CD4-positive, alpha-beta T cell treated with Interleukin-4 for 1 hour (primary cell): ENCODE measurements at places on chromosomes 12 and 14.

DNA sequence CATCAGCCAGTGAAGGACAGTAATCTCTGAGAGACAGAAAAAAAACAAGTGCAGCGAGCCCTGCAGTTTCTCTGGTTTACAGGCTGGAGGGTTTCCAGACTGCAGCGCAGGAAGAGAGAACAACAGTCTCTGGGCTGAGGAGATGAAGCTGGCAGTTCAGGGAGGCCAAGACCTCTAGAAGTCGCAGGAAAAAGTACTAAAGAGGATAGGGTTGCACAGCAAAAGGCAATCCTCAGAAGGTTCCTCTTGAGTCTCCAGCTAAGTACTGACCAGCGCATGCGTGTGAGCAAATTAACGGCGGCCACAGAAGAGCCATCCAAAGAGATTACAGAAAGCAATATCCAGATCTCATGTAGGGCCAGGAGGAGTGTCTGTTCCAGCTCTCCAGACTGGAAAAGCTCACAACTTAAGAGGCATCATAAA, 12.2 kb upstream of the CCDC60 start:
- DNase-seq: no peak

GRCh38 chr12:118061873-118062843, 1.2 kb upstream of the WSB2 start:
- DNase-seq: no peak

- DNase-seq: no peak
Observed at GRCh38 chr14:85653029-85653428, 123.1 kb downstream of the FLRT2 start.

DNA sequence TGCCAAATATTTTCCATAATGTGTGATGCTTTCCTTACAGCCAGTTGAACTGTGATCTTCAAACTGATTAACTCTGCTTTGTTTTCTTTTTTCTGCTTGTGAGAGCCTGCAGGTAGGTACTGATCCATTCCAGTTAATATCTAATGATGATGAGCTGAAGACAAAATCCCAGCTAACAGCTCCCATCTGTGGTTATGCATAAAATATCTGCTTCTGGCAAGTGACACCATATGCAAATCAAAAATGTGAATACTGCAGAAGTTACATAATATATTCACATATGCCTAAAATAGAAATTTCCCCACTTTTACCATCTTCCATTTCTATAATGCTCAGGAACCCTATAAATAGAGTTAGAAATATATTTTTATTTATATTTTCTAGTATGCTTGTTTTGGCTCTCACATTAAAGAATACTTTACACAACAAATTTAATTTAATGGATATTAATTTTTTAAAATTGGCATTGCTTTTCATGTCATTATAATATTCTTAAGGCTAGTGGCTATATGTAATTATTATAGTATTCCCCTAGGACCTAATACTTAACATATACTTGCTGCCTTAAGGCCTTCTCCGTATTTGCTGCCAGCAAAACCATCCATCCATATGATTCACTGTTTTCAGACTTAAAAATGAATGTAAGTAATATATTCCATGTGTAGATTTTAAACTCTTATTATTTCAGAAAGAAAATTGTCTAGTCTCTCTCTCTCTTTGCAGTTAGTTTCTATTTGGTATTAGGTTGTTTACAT, 83.8 kb downstream of the CCER1 start:
- DNase-seq: no peak

DNA sequence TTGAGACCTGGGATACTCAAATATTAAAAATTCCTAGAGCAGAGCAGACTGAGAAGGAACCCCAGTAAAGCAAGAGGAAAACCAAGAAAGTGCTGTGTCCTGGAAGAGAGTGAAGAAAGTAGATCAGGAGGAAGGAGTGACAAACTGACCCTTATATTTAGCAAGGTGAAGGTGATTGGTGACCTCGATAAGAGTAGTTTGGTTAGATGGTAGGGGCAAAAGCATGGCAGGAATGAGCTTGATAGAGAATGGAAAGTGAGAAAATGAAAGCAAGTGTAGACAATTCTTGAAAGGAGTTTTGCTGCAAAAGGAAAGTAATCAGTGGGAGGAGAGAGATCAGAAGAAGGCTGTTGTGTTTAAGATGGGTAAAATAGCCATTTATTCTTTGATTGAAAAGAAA, 51.1 kb downstream of the RASSF8 start:
- no peak for DNase-seq

GRCh38 chr12:15886372-15887042, 4.3 kb downstream of the STRAP start:
- no peak for DNase-seq

DNA sequence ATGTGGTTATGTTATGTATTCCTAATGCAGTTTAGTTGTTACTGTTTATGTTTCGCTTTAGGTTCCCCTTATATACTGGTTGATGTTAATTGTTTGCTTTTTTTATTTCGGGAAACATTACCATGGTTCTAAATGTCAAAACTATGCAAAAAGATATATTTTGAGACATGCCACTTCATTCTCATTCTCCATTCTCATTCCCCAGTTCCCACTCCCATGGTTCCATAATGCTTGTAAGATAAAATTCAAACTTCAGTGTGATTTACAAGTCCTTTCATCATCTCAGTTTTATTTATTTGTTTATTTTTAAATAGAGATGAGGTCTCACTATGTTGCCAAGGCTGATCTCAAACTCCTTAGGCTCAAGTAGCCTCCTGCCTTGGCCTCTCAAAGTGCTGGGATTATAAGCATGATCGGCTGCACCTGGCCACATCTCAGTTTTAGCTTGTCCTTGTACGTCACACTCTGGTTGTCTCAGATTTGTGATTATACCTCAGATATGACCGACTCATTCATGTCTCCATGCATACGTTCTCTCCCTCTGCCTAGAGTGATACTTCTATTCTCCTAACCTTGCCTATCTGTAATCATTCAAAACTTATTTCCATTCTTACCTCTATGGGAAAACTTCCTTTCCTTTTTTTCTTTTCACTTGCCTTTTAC, 407.8 kb upstream of the RGS6 start:
- no peak for DNase-seq

- DNase-seq: no peak
Observed at GRCh38 chr12:50661300-50662115, 102.4 kb upstream of the ATF1 start.

DNA sequence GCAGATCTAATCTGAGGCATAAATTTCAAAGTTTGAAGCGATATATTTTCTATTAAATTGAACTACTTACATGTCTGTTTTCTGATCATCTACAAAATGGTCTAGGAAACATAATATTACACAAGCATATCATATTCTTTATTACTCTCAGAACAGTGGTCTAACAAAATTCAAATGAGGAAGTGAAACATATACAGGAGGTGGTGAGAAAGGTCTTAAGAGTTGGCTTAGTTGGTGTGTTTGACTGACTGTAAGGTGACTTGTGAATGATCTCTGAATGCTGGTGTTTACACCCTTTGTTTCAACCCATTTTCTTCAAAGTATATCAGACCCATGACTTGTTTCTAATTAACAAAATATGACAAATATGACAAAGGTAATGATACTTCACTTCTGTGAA, 1156.8 kb downstream of the SLC16A7 start:
- DNase-seq: no peak

DNA sequence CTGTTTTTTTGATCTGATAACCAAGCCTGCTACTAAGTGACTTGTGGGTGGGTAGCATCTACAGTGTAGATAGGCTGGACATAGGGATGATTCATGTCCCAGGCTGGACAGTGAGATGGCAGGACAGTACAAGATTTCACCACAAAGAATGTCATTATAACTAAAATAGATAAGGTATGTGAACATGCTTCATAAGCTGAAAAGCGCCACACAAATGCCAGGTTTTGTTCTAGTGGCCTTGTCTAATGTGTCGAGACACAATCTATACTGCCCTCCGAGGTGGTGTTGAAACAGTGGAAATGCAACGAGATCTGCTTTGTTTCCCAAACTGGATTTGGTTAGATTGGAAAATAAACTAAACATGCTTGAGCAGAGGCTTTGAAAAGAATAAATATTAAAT, 4.4 kb downstream of the LGALS3 start:
- DNase-seq: no peak

DNA sequence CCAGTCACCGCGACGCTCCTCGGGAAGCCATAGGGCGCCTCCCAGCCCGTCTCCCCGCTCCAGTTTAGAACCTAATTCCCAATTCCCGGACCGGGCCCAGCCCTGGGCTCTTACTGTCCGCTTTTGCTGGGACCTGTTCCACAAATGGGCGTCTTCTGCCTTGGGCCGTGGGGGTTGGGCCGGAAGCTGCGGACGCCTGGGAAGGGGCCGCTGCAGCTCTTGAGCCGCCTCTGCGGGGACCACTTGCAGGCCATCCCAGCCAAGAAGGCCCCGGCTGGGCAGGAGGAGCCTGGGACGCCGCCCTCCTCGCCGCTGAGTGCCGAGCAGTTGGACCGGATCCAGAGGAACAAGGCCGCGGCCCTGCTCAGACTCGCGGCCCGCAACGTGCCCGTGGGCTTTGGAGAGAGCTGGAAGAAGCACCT, 797 bp downstream of the UNG start:
- no peak for DNase-seq

DNA sequence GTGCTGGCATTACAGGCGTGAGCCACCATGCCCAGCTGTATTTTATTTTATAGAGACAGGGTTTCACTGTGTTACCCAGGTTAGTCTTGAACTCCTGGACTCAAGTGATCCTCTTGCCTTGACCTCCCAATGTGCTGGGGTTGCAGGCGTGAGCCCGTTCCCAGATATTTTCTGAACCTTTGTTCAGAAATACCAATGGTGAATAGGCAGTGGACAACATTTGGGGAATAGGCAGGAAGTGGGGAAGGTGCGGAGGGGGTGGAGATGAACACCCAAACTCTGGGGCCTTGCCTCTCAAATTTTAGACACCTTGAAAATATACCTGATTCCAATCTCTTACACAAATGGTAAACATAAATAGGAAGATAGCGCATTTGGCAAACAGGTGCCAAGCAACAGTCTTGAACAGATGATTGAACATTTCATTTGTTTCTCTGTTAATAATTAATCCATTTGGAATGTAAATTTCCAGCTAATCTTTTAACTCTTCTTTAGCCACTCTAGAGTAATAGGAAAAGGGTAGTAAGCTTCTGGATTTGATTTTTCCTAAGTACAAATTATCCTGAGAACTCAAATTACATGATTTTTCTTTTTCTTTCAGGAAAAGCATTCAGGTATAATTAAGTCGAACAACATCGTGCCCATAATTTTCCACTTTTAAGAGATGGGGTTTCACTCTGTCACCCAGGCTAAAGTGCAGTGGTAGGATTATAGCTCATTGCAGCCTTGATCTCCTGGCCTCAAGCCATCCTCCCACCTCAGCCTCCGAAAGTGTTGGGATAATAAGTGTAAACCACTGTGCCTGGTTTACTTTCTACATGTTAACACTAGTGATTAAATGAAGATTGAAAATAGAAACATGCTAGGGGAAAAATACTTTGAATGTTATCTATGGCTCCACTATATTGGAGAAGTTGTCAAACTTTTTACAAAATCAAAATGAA, 22.9 kb upstream of the RNF34 start:
- no peak for DNase-seq

- DNase-seq: no peak
Observed at GRCh38 chr12:16358878-16359277, 11.4 kb downstream of the MGST1 start.

GRCh38 chr12:48004053-48004941, at the start of gene COL2A1:
Gene COL2A1, minus strand, starts transcription at chr12:48004476. Its CDS starts 155 bp downstream, at chr12:48004321.
- no peak for DNase-seq
